Stimulated activated CD4-positive, alpha-beta T cell treated with anti-CD3 and anti-CD28 coated beads, TNF-alpha, amount 100 ng/mL, for 48 hours (primary cell): ENCODE measurements at places on chromosomes 2 and 18.

DNA sequence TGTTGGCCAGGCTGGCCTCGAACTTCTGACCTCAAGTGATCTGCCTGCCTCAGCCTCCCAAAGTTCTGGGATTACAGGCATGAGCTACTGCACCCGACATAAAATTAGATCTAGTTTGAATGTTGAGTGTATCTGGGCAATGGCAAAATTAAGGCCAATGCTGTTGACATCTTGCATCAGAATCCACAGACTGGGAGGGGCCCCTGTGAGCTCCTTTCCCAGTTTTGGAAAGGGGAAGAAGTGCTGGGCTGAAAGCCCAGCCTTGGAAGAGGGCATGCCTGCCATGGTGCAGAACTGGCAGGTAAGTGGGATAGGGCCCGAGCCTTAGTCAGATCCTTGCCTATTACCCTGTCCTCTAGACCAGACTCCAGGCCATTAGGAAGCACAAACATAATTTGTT, 4.5 kb upstream of the MYOM1 start:
- DNase-seq: no peak

DNA sequence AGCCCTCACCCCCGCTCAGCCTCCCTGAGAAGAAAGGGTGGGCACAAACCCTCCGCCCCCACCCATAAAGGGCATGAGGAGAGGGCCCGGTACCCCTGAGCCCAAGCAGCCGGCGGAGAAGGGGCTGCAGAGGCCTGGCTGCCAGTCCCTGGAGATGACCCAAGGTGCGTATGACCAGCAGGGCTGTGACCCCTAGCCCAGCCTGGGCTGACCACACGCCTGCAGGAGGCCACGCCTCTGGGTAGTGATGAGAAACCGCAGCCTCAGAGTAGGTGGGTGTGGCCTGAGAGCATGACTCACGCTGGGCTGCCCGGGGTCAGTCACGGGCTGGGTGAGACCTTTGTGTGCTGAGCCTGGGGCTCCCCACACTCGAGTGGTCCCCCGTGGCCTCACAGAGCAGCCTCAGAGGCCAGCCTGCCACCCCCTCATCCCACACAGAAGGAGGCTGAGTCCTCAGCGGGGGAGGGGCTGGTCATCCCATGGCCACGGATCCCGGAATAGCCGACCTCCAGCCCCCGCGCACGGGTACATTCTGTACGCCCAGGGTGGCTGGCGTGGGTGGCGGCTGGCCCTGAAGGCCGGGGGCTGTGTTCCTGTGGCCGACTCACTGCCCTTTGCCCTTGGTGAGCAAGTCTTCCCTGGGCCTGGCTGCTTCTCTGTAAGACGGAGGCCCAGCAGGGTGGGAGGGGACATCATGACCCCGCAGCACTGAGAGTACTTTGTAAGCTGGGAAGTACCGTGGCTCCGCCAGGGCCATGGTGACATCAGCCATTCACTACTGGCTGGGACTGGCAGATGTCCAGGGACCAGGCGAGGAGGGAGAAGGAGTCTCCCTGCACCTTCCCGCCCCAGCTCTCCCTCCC, 110.8 kb upstream of the OTOS start:
- DNase-seq: no peak

DNA sequence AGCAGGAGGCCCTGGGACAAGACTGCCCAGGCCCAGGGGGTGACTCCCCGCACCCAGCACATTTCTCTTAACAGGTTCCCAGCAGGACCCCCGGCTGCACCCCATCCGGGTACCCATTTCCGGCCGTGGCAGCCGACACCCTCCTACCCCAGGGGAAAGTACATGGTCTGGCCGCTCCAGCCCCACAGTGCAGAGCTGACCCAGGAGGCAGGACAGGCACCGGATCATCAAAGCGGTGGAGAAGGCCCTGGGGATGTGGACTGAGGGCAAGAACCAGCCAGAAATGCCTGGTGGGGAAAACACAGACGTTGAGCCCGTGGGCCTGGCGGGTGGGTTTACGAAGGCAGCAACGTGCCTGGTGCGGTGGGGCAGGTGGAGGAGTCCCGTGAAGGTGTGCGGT, 79.5 kb upstream of the GPC1 start:
- DNase-seq: no peak

- no peak for DNase-seq
These were observed 111.5 kb upstream of the ZNF236 start for GRCh38 chr18:76710646-76711520.

GRCh38 chr2:55052129-55053061, 2.1 kb upstream of the RTN4 start:
- no peak for DNase-seq

- DNase-seq: no peak
These were observed 108.2 kb upstream of the CXCR4 start for GRCh38 chr2:136225950-136226835.

DNA sequence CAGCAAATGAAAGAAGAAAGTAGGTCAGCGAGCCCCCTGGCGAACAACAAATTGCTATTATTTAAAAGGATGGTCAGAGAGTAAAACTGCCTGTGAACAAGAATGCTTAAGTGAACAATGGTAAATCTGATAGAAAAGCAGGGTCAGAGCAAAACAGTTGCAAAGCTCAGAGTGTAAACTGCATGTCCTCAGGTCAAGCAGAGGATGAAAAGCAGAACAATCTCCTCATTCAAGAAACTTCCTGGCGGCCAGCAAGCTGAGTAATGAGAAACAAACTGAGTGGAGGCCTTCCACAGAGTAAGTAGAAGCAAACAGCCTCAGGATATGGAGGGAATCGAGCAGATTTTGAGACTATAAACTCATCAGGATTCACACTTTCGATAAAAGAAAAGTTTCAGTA, 117.9 kb downstream of the PPP1R1C start:
- DNase-seq: no peak

- DNase-seq: no peak
These were observed 172.9 kb downstream of the GALNT1 start for GRCh38 chr18:35754464-35754863.

GRCh38 chr2:109736177-109736827, 57.8 kb upstream of the RGPD5 start:
- no peak for DNase-seq

DNA sequence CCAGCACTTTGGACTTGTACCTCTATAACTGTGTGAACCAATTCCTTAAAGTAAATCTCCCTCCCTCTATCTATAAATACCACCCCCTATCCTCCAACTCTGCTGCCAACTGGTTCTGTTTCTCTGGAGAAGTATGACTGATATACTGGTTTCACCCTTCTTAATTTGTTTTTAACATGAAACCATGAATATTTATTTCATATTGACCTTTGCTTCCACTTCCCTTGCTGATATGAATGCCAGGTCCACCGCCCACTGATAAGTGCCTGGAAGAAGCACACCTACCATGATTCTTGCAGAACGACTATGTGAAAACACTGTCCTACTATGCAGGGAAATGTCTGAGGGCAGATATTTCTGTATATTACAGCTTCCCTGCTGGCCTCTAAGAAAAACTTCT, 131.6 kb downstream of the GAREM1 start:
- no peak for DNase-seq

- DNase-seq: no peak
These were observed 268.6 kb upstream of the AGAP1 start for GRCh38 chr2:235225261-235225660.

GRCh38 chr2:50042771-50043170, 888.5 kb upstream of the FSHR start:
- DNase-seq: no peak

DNA sequence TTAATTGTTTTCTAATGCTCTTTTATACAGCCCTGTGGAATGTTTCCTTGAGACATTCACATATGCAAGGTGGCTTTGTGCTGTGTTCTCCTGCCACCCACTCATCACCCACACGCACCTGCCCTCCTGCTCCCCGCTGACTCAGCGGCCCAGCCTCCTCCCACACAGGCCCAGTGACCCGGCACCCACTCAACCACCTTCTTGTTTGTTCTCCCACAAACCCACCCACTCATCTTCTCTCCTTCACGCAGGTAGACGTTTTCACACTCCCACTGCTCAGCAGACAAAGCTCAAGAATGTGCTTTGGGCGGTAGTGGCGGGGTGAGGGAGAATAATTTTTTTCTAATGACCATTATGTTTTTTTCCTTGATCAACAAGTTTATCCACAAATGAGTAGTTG, 28.6 kb upstream of the NEMP2 start:
- DNase-seq: no peak

GRCh38 chr2:28521663-28522062, 25.8 kb downstream of the PLB1 start:
- no peak for DNase-seq

DNA sequence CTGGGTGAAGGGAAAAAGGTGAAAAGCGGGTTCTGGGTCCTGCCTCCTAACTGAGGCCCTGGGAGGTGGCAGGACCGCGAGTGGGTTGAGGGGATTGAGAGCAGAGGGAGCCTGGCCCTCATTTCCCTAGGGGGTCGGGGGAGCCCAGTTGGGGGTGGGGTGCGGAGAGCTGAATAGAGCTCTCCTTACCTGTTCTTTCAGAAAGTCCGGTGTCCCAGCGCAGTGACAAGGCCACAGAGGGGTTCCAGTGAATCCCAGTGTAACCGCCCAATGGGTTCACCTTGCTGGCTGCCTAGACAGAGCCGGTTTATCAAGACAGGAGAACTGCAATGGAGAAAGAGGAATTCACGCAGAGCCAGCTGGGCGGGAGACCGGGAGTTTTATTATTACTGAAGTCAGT, 22.4 kb downstream of the TMEM177 start:
- DNase-seq: no peak

DNA sequence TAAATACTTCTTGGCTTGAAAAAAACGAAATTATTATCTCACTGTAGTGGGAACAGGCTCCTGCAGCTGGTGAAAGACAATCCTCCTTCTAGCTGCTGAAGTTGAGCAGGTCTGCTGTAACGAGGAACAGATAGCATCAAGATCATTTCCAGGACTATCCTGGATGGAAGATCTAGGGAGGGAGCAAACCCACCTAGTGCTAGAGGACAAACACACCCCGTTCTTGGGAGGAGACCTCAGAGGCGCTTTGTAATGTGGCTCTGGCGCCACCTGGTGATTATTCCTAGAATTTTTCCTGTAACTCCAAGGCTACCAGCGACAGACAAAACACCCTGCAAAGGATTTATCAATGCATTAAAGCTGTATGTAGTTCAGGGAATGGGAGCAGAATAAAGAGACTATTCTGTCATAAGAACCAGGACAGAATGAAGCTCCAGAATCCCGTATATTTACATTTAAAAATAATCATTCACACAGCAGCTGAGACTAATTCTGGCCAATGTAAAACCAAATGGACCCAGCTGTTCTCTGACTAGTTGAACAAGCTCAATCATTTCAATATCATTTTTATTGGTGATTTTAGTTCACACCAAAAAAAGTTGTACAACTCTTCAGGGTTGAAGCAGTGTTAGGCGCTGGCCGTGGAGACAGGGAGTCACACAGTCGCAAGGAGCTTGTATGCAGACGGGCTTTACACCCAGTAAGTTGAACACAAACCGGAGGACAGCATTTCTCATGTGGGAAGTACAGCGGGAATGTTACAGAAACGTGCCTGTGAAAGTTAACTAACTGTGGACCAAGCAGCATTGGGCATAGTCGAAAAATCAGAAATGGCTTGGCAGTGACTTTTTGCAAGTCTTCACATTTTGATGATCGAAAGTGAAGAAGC, 290.3 kb downstream of the TRIB2 start:
- DNase-seq: peak; percentile 24

GRCh38 chr2:46164529-46165301, 132.5 kb upstream of the EPAS1 start:
- DNase-seq: no peak

DNA sequence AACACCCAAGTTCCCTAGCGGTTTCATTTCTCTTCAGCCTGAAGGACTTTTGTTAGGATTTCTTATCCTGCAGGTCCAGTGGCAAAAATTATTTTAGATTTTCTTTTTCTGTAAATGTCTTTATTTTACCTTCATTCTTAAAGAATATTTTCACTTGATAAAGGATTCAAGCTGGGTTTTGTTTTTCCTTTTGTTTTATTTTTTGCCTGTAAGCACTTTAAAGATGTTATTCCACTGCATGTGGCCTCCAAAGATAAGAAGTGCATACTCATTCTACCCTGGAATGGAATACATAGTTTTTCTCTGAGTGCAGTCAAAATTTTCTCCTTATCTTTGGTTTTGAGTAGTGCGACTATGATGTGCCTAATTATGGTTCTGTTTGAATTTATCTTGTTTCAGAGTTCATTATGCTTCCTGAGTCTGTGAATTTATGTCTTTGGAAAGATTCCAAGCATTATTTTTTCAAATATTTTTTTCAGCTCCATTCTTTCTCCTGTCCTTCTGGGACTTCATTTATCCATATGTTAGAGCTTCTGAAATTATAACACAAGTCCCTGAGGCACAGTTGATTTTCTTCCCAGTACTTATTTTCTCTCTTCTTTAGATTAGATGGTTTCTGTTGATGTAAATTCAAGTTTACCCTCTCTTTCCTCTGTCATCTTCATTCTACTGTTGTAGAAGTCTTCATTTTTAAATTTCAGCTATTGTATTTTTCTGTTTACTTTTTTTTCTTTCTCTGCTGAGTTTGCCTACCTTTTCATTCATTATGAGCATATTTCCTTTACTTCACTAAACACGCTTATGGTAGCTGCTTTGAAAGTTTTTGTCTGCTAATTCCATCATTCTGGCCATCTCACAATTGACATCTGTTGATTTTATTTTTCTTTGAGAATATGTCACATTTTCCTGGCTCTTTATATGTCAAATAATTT, 69.6 kb downstream of the MAPRE2 start:
- no peak for DNase-seq

- no peak for DNase-seq
These were observed 18.7 kb downstream of the MEMO1 start for GRCh38 chr2:31992025-31992579.

- no peak for DNase-seq
These were observed 739.1 kb upstream of the ZEB2 start for GRCh38 chr2:145258903-145259579.

DNA sequence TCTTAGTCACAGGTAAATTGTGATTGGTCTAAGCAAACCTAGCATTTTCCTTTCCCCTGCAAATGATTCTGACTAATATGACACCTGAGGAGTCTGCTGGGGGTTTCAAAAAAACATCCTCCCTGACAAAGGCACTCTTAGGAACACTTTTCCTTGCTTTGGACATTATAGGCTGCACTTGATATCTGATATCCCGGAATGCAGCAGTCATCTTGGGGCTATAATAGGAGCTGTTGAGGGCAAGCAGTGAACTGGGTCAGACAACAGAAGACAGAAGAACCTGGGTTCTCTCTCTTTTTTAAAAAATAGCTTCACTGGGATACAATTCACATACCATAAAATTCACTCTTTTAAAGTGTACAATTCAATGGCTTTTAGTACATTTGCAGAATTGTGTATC, 229.3 kb downstream of the RAB3GAP1 start:
- DNase-seq: no peak
